ENCODE measurements at places on chromosomes 7 and 10.

DNA sequence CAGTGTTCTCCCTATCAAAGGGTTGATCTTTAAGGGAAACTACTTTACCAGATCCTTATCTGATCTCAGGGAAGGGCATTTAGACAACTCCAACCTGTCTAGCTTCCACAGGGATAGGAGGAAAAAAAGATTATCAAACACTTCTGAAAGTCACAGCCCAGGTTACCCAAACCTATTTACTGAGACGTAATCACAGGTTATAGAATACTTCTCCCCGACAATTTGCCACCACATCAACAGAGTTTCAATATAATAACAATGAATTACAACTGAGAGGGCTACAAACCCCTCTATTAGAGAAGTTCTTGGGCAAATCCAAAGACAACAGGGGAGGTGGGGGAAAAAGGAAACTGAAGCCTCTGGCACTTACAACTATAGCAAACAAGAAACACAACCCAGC, 26.3 kb downstream of the CFAP70 start:
- DNase-seq = no peak

- peak; percentile 86 for DNase-seq
Observed at GRCh38 chr10:101397140-101397539, 43.2 kb downstream of the BTRC start.

DNA sequence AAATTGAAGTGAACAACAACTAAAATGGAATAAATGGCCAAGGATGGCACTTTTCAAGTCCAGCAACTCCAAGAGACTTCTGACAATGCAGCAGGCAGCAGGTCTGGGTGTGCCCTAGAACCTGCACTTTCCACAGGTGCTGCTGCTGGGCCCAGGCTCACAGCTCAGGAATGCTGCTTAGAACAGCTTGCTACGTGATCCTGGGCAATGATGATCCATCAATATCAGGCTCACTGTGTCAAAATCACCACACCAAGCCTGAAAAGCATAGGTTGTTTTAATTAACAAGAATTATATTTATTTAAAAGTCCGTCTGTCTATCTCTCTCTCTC, 148.4 kb downstream of the TNS3 start:
- no peak for DNase-seq

- DNase-seq = no peak
Observed at GRCh38 chr10:129328546-129328945, 138.5 kb upstream of the MGMT start.

- DNase-seq = no peak
Observed at GRCh38 chr7:46034056-46034768, 113.1 kb upstream of the IGFBP3 start.

DNA sequence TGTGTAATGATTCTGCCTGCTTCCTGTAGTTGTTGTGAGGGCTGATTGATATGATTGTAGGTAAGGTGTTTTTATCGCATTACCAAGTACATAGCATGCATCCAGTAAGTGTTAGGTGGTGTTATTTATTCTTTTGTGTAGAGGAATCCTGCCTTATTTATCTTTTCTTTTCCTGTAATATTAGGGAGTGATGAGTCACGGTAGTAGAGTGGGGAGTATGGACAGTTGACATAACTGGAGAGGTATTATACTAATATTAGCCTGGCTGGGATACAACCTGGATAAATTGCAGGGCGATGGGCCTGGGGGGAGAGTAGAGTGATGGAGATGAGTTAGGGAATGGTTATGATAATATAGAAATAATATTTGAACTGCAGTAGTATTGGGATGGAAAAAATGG, 9.8 kb downstream of the SDK1 start:
- DNase-seq = peak; percentile 35

DNA sequence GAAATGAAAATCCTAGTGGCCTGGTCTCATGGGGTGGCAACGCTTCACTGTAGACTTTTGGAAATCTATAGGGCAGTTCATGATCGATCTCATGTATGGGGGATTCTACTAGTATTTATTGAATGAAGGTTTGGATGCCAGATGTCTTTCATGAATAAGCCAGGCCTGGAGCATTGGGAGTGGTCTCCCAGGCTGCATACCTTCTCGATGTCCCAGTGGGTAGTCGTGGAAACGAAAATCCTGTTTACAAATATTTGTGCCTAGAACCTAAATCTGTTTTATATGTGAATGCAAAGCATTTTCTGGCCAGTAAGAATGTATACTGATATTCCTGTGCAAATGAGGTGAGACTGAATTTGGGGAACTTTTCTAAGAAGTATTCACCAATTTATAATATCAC, 105.0 kb upstream of the C1QL3 start:
- peak; percentile 7 for DNase-seq

DNA sequence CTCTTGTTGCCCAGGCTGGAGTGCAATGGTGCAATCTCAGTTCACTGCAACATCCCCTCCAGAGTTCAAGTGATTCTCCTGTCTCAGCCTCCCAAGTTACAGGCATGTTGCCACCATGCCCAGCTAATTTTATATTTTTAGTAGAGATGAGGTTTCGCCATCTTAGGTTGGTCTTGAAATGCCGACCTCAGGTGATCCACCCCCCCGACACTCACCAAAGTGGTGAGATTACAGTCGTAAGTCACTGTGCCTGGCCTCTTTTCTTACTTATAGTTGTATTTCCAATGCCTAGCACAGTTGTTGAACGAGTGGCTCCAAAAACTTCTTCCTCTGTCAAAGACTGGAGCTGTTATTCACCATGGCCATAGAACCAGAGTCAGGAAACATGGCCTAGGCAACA, 6.7 kb downstream of the RNF216 start:
- DNase-seq = no peak
